Prostate gland (tissue), 2 donors: ENCODE measurements at places on chromosomes 3 and 15.

DNA sequence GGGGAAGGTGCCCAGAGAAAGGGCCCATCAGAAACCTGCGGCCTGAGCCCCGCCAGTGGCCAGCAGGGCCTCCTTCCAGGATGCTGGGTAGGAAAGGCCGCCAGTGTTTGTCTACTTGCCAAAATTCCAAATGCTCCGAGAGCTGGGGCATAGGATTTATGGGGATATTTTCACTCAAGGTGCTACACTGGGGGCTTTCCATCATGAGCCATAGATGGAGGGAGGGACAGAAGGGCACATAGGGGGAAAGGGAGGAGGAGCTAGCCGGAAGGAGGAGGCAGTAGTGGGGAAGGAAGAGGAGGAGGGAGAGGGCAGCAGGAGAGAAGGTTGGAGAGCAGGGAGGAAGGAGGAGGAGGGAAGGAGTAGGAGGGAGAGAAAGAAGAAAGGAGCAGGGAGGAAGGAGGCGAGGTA is 494.7 kb upstream of the PROK2 start:
- H3K27me3 ChIP-seq: no peaks in the 10 kb centered on the region
- H3K4me1 ChIP-seq: peaks cover 10% of the 10 kb centered on the region
- peak overlapping the region; percentile 38 for H3K27ac ChIP-seq
- no peaks in the 10 kb centered on the region for H3K36me3 ChIP-seq
- DNase-seq: no peak
- no peak overlapping the region for H3K4me3 ChIP-seq

- no peak overlapping the region for H3K4me3 ChIP-seq
- H3K27ac ChIP-seq: no peak overlapping the region
- no peaks in the 10 kb centered on the region for H3K36me3 ChIP-seq
- H3K27me3 ChIP-seq: no peaks in the 10 kb centered on the region
- DNase-seq: peak; percentile 57
Measured at GRCh38 chr3:184727357-184728009, 15.6 kb upstream of the MAGEF1 start.

GRCh38 chr15:22992024-22992326 is 11.8 kb upstream of the CYFIP1 start:
- no peak overlapping the region for H3K27ac ChIP-seq
- H3K27me3 ChIP-seq: no peaks in the 10 kb centered on the region
- H3K36me3 ChIP-seq: no peaks in the 10 kb centered on the region
- no peak overlapping the region for H3K4me3 ChIP-seq
- DNase-seq: no peak
- H3K4me1 ChIP-seq: no peaks in the 10 kb centered on the region

DNA sequence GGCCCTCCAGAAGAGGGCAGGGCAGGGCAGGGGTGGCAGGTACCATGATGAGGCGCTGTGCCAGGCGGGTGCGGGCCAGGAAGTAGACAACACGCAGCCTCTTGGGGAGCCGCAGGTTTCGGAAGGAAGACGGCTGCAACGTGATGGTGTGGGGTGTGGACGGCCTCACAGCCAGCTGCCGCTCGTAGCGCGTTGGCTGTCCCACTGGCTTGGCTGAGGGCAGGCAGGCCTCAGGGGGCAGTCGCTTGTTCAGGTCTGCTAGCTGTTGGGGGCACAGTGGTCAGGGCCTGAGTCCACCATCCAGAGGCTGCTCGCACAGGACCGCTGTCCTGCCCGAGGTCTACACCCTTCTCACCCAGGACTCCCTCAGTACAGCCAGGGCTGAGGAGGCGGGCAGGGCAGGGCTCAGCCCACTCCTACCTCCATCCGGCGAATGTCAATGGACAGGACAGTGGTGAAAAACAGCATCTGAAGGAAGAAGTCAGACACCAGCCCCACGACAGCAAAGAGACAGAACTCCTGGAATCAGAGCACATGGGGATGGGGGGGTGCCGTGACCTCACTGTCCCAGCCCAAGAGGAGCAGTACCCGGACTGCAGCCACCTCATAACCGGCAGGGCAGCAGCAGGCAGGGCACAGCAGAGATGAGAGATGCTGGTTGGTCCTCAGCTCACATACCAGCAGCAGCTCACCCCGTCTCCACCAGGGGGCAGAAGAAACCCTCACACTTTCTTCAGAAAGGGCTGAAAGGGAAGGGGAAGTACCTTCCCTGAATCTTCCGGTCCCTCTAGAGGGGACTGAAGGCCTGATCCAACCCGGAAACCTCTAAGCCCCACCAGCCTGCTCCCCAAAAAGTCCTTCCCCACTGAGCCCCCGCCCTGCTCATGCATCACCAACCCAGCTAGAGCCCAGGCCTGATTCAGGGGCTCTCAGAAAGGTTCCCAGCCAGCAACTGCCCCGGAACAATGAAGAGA is 40.0 kb downstream of the PTPN23 start:
- no peaks in the 10 kb centered on the region for H3K27me3 ChIP-seq
- H3K36me3 ChIP-seq: peaks cover 10% of the 10 kb centered on the region
- H3K27ac ChIP-seq: peak overlapping the region; percentile 61
- peak; percentile 82 for DNase-seq
- H3K4me1 ChIP-seq: peaks cover 5% of the 10 kb centered on the region

GRCh38 chr3:74344865-74345440 is 269.5 kb downstream of the CNTN3 start:
- no peaks in the 10 kb centered on the region for H3K4me1 ChIP-seq
- no peaks in the 10 kb centered on the region for H3K27me3 ChIP-seq
- H3K27ac ChIP-seq: no peak overlapping the region
- DNase-seq: no peak

DNA sequence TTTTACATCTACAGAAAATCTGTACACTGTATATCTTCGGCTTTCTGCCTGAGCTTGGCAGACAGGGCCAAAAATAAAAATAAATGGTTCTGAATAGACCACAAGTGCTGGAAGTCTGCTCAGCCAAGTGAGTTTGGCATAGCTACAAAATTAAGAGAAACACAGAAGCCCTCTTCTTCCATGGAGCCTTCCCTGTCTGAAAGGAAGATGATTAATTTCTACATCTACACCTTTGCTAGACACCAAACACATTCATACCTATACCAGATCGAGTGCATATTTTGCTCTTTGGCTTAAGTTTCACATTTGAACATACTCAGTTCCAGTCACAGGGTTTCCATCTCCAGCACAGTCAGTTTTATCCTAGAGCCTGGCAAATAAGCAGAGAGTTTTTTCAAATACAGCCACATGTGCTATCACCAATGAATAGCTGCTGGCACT is 224.6 kb downstream of the GREM1 start:
- H3K36me3 ChIP-seq: no peaks in the 10 kb centered on the region
- DNase-seq: no peak
- no peak overlapping the region for H3K4me3 ChIP-seq
- H3K27me3 ChIP-seq: no peaks in the 10 kb centered on the region
- H3K4me1 ChIP-seq: no peaks in the 10 kb centered on the region
- no peak overlapping the region for H3K27ac ChIP-seq

DNA sequence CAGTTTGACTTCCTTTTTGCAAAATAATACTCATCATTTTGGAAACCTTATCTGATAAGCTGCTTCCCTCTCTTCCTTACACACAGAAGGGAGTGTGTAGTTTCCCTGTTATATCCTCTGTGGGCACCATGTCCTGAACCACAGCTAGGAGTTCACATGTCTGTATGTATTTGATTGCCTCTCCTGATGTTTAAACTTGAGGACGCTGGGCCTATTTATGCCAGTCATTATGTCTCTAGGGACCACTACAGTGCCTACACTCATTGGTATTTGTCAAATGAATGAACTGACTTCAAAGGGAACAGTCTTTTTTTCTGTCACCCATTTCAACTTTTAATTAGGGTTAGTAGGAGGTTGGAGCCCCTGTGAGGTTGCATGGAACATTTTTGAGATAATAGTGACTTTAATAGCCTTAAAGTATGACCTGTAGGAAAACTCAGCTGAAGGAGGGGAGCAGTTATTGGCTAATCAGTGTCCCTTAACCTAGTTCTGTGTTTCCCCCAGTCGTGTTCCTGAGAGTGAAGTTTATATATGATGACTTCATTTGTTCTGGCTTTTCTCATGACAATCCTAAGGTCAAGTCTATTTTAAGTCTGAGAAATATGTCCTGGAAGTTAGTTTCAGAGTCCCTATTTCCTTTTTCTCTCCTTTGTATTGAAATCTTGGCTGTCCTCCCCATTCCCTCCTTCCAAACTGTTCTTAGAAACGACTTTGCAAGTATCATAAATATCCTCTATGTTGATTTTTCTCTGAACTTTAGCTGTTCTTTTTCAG is 28.9 kb downstream of the PDE8A start:
- no peaks in the 10 kb centered on the region for H3K27me3 ChIP-seq
- no peaks in the 10 kb centered on the region for H3K36me3 ChIP-seq
- no peaks in the 10 kb centered on the region for H3K4me1 ChIP-seq
- no peak overlapping the region for H3K4me3 ChIP-seq
- H3K27ac ChIP-seq: peak overlapping the region; percentile 42
- no peak for DNase-seq

DNA sequence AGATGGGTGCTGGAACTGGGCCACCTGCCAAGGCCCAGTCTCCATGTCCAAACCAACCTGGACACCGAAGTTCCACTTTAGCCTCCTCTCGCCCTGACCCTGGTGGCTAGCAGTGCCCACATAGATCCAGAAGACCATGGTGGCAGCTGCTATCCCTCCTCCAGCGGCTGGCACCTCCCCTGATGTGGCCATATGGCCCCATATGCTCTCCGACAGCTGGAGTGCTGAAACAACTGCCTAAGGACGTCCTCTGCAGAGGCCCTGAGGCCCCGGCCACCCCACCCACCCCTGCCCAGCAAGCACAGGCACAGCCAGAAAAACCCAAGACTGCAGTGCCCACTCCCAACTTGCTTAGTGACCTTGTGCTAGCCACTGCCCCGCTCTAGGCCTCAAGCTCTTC is 182.3 kb upstream of the LINGO1 start:
- H3K27me3 ChIP-seq: peaks cover 17% of the 10 kb centered on the region
- no peak overlapping the region for H3K4me3 ChIP-seq
- no peak overlapping the region for H3K27ac ChIP-seq
- no peaks in the 10 kb centered on the region for H3K4me1 ChIP-seq

- no peak overlapping the region for H3K27ac ChIP-seq
- no peaks in the 10 kb centered on the region for H3K36me3 ChIP-seq
- H3K4me3 ChIP-seq: no peak overlapping the region
- no peaks in the 10 kb centered on the region for H3K27me3 ChIP-seq
- no peak for DNase-seq
Measured at GRCh38 chr3:149959443-149959842, 11.3 kb downstream of the PFN2 start.

GRCh38 chr3:10777627-10778026 is 38.4 kb upstream of the SLC6A11 start:
- no peaks in the 10 kb centered on the region for H3K4me1 ChIP-seq
- no peak for DNase-seq

GRCh38 chr3:56836276-56837163 is 34.8 kb upstream of the ARHGEF3 start:
- H3K4me1 ChIP-seq: no peaks in the 10 kb centered on the region
- DNase-seq: no peak
- no peak overlapping the region for H3K27ac ChIP-seq

- no peak overlapping the region for H3K4me3 ChIP-seq
- no peak for DNase-seq
- H3K36me3 ChIP-seq: no peaks in the 10 kb centered on the region
- no peaks in the 10 kb centered on the region for H3K4me1 ChIP-seq
- no peaks in the 10 kb centered on the region for H3K27me3 ChIP-seq
Measured at GRCh38 chr3:30733209-30733608, 126.8 kb downstream of the TGFBR2 start.

DNA sequence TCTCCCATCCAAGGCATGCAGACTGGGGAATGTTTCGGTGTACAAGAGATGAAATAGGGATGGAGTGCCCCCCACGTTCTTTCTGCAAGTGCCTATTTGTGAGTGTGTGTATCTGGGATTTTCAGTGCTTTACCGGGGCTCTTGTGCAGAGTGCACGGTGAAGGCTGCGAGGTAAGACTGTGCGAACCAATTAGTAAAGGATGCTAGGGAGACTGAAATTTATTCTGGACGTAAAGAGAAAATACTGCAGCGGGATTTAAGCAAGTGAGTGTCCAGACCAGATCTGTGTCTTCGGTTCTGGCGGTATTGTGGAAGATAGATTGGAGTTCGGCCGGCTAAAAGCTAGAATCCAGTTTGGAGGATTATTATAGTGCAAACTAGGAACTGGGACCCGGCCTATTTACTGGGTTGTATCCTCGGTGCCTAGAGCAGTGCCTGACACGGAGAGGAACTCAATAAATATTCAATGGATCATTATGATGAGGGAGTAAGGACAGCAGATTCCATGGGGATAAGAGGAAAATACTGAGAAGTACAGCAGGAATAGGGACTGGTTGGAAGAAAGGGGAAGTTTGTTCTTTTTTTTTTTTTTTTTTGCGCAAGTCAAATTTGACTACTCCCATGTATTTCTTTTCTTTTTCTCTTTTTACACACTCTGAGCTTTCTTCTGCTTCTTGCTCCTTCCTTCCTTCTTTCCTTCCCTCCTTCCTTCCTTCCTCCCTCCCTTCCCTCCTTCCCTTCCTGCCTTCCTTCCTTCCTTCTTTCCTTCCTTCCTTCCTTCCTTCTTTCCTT is 580 bp upstream of the MAGEF1 start:
- no peaks in the 10 kb centered on the region for H3K36me3 ChIP-seq
- H3K4me1 ChIP-seq: no peaks in the 10 kb centered on the region
- no peaks in the 10 kb centered on the region for H3K27me3 ChIP-seq
- peak overlapping the region; percentile 96 for H3K27ac ChIP-seq
- peak overlapping the region; percentile 89 for H3K4me3 ChIP-seq

DNA sequence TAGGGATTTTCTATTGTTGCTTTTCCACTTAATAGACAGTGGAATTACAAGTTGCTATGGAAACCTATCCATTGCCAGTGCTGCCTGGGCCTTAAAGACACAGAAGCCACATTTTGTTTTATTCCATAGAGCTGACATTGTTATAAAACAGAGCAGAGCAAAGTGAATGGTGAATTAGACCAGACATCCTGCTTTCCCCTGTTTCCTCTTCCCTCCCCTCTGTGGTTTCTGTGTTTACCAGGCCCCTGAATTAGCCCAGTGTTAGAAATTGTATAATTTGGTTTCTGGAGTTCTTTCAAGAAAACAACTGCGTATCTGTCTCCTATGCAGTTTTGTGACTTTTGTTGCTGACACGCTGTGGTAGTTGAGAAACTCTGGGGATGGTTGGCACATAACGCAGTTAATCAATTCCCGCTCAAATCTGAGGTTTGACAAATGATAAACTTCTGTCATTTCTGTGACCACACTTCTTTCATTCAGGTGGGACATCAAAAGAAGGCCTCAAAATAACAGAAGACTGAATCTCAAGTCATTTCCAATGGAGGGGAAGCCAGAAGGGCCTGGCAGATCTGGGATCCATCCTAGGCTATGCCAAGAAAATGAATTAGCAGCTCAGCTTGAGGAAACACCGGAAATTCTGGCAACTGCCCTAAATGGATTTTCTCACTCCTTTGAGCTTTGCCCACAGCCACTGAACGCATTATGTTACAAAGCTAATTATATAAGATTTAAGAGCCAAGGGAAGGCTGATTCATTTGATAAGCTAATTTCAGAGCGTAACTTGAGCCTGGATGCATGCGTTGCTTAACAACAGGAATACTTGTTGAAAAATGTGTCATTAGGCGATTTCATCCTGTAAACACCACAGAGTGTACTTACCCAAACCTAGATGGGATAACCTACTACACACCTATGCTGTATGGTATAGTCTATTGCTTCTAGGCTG is 46.9 kb downstream of the NR1D2 start:
- no peak overlapping the region for H3K4me3 ChIP-seq
- no peaks in the 10 kb centered on the region for H3K4me1 ChIP-seq
- H3K27me3 ChIP-seq: no peaks in the 10 kb centered on the region
- no peaks in the 10 kb centered on the region for H3K36me3 ChIP-seq

GRCh38 chr15:41937568-41937923 is 34.8 kb downstream of the EHD4 start:
- no peak for DNase-seq
- H3K27me3 ChIP-seq: no peaks in the 10 kb centered on the region
- H3K36me3 ChIP-seq: no peaks in the 10 kb centered on the region
- H3K4me3 ChIP-seq: no peak overlapping the region

- no peak for DNase-seq
- no peak overlapping the region for H3K27ac ChIP-seq
- H3K36me3 ChIP-seq: peaks cover 7% of the 10 kb centered on the region
- no peaks in the 10 kb centered on the region for H3K27me3 ChIP-seq
- H3K4me1 ChIP-seq: no peaks in the 10 kb centered on the region
Measured at GRCh38 chr15:52546031-52546751, 17.5 kb upstream of the MYO5A start.
